Glomerular endothelial cell (primary cell): ENCODE measurements at places on chromosomes 5 and 9. TPM values are rescaled to one million over a fixed set of nuclear protein-coding genes. Genes with fewer than 3 reads are reported as not detected.

- no peak for DNase-seq
These were observed 37.9 kb downstream of the FGF18 start for GRCh38 chr5:171457208-171457981.

DNA sequence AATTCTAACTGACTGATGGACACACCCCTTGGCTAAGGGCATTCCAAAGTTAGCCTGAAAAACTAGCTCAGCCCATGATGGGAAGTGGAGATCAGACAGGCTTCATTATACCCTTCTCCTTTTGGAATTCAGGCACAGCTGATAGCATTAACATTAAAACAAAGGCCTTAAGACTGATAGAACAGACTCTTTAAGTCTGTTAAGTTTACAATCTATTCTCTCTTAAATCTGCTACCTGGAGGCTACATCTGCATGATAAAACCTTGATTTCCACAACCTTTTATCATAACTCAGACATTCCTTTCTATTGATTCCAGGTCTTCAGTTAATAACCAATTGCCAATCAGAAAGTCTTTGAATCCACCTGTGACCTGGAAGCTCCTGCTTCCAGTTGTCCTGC lies 281.4 kb downstream of the TUSC1 start:
- DNase-seq: no peak

DNA sequence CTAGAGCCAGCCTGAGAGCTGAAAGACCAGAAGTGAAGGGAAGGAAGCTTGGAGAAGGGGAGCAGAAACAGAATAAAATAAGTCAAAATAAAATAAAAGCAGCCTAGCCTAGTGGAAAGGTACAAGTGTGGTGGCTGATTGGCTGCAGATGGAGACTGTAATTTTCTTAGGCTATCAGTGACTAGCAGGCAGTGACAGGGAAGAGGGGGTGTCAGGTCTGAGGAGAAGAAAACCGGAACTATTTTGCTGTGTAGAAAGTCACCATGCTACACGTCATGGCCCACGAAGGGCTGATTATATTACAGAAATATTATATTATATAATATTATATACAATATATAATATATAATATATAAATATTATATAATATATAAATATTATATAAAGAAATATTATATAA lies 98.1 kb upstream of the TAF11L2 start:
- DNase-seq: no peak

DNA sequence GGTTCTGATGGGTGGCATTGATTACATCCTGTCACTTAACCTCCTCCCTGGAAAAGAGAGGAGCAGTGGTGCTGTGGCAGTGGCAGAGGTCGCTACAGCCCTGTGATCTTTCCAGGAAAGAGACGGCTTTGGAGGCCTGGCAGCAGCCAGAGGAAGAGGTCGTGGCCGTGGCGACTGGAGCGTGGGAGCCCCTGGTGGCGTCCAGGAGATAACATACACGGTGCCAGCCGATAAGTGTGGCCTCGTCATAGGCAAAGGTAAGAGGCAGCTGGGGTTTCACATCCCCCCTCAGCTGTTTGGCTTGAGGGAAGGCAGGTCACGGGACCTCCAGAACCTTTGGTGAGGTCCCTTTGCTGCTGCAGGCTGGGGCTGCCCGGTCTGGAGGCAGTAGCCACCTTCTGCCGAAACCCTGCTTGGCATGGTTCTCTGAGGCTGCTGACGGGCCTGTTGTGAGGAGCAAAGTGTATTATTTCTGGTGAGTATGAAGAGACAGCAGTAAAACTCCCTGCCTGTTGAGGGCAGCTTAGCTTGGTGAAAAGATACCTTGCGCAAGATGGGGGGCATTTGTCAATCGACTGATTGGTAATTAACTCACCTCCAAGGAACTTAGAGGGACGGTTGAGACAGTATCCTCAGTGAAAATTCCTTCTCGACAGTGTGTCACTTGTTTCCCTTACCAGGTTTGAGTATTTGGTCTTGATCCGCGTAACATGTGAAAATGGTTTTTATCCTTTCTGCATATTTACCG lies 38.0 kb upstream of the PRDM12 start:
- no peak for DNase-seq

DNA sequence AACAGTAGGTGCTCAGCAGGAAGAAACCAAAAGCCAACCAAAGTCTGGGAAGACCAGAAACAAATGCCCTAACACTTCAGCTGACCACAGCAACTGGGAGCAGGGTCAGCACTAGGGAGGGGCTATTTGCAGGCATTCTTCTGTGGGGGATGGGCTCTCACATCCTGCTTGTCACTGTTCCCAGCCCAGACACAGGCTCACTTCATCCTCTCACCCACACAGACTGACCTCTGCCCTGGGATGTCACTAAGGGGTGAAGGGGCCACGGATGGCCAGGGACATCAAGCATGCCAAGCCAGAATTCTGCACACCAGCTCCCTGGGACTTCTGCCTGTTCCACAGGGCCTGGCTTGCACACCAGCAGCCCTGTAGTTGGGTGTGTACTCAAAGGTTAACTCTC lies 28.7 kb downstream of the GFRA3 start:
- DNase-seq: no peak

- DNase-seq: no peak
These were observed 16.8 kb upstream of the MARCOL start for GRCh38 chr5:148221508-148221907.

FAM174A gene
- 22.7 and 23.1 TPM in 2 replicates for total RNA-seq

DNA sequence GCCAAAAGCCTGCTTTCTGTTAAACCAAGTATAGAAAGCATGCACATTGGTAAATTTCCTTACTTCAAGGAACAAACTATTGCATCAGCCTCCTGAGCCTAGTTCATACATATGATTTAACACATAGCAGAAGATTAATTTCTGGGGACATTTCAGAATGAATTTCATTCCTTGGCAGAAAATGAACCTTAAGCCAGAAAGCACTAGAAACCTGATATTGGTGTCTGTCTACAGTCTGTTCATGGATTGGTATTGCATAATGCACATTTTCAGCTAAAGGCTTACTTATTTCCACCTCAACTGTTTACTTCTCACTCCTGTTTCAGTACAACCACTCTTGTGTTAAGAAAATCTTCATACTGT lies 1471.8 kb upstream of the NUDT12 start:
- no peak for DNase-seq

- DNase-seq: no peak
These were observed 166.8 kb downstream of the MUSK start for GRCh38 chr9:110835404-110835803.

- DNase-seq: no peak
These were observed 465.7 kb upstream of the DMAC1 start for GRCh38 chr9:8265281-8265680.

NR4A3 gene
- 0.05 and 0.12 TPM in 2 replicates for total RNA-seq

GRCh38 chr5:71932655-71933338 lies 174.5 kb upstream of the MAP1B start:
- DNase-seq: no peak

- no peak for DNase-seq
These were observed 2.8 kb upstream of the IL3 start for GRCh38 chr5:132057498-132058255.

DNA sequence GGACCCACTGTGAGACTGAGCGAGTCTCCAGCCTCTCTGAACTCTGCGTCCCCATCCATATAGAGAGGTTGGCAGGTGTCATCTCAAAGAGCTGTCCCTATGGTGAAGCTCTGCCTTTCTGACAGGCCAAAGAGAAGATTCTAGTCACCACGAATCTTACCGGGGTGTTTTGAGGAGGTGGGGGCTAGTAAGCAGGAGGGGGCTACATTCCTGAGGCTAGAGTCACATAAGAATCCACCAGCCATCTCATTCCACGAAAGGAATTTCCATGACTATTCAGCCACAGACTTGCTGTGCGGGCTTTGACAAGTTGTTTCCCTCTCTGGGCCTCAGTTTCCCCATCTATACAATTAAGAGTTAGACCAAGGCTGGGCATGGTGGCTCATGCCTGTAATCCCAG lies 16.3 kb downstream of the PDGFRB start:
- no peak for DNase-seq

CSF2 gene
- 9.5 and 31.6 TPM in 2 replicates for total RNA-seq

C5 gene
- 0.29 and 1.7 TPM in 2 replicates for total RNA-seq

DNA sequence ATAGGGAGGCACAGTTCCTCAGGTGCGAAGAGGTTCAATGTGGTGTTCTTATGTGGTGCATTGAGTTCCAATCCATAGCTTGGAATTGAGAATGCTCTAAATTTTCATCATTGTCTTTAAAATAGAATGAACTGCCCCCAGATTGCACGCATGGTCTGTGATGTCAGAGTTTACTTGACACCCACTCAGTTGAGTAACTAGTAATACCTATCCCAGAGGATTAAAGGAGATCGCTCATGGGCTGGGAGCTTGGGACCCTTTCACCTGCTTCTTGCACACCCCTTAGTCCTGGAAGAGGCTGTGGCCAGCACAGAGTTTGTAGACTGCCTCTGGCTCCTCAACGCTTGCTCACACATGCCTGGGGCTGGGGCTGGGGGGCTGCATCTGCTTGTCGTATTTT lies 95.1 kb upstream of the OTULINL start:
- DNase-seq: no peak

PCDHB5 gene
- total RNA-seq: 2.5 and 4.1 TPM in 2 replicates

DNA sequence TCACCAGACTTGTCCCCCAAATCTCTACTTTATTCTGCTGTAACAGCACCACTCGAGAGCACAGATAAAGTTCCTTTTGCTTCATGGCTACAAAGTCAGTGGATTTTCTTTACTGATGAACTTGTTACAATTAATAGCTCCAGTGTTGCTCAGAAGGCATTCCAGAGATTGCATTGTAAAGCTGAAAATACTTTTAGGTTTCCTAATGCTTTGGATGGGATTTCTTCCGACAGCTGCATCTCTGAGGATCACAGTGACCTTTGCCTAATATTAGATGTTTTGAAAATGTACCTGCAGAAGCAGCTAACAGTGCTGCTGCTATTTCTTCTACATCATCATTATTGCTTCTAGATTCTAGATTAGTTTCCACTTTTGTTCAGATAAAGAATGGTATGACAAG lies 58.8 kb upstream of the TMEM171 start:
- DNase-seq: no peak

- no peak for DNase-seq
These were observed 86.6 kb upstream of the SLC24A2 start for GRCh38 chr9:19875291-19875920.

- DNase-seq: no peak
These were observed 76.0 kb downstream of the SEMA6A start for GRCh38 chr5:116498503-116499048.

TMEM252 gene
- not detected in 2 replicates for total RNA-seq

DNA sequence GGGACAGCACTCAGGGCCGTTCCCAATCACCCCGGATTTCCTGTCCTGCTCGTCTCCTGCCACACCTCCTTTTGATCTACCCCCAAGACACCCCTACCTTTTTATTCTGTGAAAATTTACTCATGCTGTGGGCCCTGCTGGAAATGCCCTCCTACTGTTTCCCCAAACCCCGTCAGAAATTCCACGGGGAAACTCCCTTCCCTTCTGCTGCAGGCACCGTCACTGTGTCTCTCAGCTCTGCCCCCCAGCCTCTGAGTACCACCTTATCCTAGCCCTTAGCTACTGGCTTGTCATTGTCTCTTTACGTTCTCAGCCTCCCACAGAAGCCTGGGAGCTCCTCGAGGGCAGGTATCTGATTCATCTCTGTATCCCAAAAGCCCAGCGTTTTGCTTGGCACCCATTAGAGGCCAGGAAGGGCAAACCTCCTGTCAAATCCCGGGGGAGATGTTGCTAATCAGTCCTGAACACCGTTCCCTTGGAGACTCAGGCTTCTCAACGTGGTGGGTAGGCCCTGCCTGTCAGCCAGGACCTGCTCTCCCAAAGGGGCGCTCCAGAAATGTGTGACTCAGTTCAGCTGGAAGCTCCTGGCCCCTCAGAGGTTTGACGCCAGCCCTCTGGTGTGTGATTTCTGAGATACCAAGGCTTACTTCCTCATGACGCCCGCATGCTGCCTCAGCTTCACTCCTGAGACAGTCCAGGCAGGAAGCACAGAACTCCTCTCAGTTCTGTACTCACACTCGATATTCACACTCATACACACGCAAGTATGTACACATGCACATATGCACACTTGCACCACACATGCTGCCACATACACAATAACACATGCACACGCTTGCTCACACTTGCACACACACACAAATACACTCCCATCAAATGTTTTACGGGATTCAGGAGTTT lies 50.7 kb upstream of the GRHPR start:
- no peak for DNase-seq

- no peak for DNase-seq
These were observed 41.1 kb upstream of the PLPP6 start for GRCh38 chr9:4620881-4621555.

- no peak for DNase-seq
These were observed 388.1 kb downstream of the SEMA5A start for GRCh38 chr5:9157811-9158210.

BNC2 gene
- 16.1 and 19.0 TPM in 2 replicates for total RNA-seq

DNA sequence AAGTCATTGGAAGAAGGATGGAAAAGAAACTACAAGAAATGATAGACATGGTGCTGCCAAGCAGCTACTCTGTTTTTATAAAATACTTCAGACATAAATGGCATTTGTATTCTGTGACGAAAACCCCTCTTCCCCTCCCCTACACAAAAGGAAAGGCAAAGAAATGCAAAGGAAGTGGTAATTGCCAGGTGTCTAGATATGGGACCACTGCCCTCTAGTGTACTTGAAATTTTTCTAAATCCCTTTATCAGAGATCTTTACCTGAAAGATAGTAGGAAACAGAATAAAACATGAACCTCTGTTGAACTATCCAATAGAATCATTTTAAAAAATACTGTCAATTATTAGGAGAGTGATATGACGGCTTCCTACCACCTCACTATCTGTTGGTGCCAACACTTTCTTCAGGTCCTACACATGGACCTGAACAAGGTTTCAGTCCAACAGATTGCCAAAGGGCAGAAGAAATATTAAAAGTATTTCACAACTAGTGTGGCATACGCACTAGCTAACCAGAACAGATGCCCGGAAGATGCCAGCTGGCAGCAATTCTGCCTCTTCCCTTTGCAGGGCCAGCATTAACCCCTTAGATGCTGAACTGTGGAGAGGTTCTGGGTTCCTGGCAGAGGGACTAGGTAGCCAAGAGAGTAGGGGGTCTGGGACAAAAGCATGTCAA lies 104.1 kb downstream of the TSSK1B start:
- DNase-seq: no peak

DNA sequence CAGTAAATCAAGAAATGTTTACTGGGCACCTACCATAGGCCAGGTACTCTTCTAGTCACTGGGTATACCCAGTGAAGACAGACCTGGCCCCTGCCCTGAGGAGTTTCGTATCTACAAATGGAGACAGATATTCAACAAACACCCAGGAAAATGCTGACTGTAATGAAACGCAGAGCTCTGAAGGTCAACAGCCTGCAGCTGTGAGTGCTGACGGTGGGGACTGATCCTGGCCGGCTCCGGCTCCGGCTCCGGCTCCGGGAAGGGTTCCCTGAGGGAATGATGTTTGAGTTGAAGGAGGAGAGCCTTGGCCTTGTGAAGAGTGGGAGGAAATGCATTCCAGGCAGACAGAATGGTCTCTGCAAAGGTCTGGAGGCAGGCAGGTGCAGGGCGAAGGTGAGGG lies 23.1 kb downstream of the FGFR4 start:
- no peak for DNase-seq

PLAC8L1 gene
- not detected in 2 replicates for total RNA-seq
